ENCODE measurements at places on chromosomes 12 and 14. TPM values are rescaled to one million over a fixed set of nuclear protein-coding genes. Genes with fewer than 3 reads are reported as not detected.

SERPINA1 gene
- 4.9 TPM for total RNA-seq

DNA sequence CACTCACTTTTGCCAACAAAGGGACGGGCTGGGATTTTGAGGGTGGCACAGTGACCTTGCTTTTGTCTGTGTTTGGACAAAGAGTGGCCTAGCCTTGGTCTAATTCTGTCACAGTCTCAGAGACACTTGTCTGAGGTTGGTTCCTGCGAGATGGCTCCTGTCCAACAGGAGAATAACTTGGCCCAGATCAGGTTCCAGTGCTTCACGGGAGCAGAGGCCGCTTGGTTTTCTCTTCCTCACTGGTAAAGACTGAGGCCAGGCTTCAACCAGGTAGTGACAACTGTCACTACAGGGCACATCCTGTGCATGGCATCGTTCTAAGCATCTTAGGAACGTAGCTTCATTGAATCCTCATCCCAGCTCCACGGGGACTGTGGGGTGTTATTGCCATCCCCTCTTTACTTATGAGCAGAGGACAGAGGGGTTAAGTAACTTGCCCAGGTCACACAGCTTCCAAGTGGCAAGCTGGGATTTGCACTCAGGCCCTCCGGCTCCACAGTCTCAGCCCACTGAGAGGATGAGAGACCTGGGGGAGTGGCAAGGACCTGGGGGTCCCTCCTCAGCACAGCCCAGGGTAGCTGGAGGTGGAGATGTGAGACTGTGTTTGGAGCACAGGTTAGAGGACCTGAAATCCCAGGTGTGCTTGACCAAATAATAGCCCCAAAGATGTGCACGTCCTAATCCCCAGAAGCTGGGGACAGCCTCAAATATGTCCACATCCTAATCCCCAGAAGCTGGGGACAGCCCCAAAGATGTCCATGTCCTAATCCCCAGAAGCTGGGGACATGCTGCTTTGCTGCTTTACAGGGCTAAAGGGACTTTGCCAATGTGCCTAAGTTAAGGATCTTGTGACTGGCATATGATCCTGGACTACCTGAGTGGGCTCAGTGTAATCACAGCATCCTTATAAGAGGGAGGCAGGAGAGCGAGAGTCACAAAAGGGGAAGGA, 179.2 kb upstream of the RTL1 start:
- DNase-seq, result no peak

DNA sequence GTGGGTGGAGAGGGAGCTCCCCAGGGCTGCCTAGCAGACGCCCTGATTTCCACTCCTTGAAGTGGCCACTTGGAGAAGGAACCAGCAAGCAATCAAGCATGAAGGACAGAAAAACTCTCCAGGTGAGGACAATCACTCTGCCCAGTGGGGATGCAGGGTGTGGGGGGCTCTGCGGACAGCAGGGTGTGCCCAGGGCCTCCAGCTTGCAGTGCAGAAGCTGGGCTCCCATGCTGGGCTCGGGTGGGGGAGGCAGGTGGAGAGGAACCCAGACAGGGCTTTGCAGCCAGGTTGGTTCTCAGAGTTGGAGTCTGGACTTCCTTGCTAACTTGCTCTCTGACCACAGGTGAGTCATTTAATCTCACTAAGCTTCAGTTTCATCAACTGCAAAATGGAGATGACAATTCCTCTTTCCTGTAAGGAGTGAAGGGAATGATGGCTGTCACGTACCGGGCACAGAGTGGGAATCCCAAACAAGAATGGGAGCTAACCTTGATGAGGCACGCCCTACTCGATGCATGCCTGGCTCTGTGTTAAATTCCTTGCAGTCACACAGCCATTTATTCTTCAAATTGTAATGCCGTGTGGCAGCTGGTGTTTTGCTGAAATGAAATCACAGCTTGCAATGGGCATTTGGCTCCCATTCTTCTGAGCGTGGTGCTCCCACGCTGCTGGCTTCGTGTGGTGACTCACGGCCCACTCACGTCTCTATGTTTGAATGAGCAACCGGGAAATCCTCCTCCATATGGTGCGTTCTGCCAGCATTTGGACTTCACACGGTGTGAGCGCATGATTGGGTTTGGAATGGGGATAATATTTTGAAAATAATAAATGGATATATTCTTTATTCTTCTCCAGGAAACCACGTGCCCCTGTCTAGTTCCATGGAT, 75.2 kb downstream of the PRIMA1 start:
- DNase-seq, result no peak

DNA sequence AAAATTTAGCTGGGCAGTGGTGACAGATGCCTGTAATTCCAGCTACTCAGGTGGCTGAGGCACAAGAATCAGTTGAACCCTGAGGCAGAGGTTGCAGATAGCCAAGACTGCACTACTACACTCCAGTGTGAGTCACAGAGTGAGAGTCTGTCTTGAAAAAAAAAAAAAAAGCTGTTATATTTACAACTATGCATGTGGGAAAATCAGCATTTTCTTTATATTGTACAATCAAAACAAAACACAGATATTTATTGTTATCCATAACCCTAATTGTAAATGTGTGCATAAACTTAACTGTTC, 12.5 kb downstream of the C1R start:
- DNase-seq, result no peak

KRT1 gene
- total RNA-seq, result not detected

- DNase-seq, result no peak
Measured at GRCh38 chr12:124597041-124597440, 29.6 kb upstream of the NCOR2 start.

- no peak for DNase-seq
Measured at GRCh38 chr14:68792979-68793733, at the start of gene ZFP36L1. TSS of gene ZFP36L1 (minus strand) at chr14:68793067. CDS start at chr14:68792938, 129 bp downstream.

DNA sequence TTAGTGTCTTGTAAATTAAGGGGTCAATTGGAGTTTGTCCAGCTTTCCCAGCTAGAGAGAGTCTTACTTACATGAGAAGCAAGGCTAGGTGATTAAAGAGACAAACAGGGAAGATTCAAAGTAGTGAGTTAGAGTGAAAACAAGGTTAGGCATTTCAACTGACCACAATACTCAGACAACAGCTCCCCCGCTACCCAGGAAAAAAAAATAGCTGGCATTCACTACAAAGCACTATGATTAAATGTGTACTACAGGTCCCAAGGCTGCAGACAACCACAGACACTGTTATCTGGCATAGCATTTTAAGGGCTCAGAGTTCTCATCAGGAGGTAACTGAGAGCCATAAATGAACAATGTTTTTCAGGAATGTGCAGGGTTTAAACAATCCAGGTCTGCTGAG, 680.9 kb downstream of the TMEM121 start:
- no peak for DNase-seq

KLRG1 gene
- total RNA-seq, result 0.69 TPM

GRCh38 chr14:97120204-97120603, 323.0 kb downstream of the VRK1 start:
- no peak for DNase-seq

Measured in Panc1 (cell line).